ENCODE measurements at places on chromosomes 11 and 22.

DNA sequence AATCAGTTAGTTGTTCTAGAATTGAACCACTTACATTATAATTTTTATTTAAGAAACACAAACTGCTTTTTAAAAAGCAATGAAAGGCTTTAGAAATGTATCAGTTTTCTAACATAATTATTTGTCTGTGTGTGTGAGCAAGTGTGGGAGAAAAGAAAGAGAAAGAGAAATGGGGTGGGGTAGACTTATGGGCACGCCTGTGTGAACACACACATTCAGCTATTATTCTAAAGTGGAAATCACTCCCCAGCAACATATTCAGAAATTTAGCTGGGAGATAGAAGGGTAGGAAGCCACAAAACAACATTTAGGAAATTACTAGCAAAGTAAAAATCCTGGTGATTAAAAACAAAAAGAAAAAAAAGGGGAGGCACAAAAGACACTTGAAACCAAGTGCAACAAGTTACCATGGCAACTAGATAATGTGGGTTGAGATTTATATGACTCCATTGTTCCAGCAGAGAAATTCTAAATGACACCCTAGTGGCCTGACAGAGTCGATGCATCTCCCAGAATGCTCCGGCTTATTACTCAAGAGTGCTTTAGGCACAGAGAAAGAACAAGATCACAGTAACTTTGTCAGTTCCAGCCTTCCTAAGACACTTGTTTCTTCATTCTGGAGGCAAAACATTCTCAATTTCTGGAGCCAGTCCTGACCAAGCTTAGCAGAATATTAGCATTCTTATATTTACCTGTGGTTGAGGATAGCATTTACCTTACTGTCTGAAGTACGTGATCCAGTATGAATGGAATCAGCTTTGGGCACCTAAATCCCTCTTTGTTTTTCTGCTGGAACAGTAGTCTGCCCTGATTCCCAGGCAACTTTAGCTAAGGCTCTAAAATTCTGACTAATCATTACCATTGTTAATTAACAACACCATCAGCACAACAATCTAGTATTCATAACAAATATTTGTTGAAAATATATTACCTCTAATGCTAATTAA is 444.4 kb downstream of the DLG2 start:
- DNase-seq = no peak

GRCh38 chr11:119727523-119728151 is 1.4 kb downstream of the NECTIN1 start:
- DNase-seq = peak; percentile 37

DNA sequence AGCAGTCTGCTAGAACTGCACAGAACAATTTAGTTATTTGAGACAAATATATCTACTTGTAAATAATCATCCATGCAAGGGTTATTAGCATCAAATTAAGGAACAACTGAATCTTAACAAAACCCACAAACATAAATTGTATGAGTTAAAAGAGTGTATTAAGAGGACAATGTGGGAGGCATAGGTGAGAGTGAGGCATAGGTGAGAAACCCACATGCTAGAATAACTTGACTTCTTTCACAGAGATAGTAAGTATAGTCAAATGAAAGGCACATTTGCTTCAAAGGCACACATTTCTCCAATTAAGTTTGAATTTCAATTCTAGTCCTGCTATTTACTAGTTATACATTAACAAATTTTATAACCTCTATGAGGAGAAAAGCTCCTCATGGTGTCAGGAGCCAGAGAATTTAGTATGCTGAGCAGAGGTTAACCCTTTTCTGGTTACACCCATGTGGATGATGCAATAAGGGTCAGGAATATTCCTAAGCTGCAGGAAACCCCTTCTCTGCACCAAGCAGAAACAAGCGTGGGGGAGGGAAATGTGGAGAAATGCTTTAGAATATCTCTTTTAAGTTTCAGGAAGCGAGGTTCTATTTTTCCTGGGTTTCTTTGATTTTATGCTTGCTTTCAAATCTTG is 264.2 kb downstream of the GRM5 start:
- DNase-seq = no peak

- DNase-seq = no peak
These were observed 118.1 kb downstream of the HIPK3 start for GRCh38 chr11:33375236-33375635.
